Anterior cingulate cortex (tissue), 58 donors: ENCODE measurements at places on chromosomes 1 and 21.

DNA sequence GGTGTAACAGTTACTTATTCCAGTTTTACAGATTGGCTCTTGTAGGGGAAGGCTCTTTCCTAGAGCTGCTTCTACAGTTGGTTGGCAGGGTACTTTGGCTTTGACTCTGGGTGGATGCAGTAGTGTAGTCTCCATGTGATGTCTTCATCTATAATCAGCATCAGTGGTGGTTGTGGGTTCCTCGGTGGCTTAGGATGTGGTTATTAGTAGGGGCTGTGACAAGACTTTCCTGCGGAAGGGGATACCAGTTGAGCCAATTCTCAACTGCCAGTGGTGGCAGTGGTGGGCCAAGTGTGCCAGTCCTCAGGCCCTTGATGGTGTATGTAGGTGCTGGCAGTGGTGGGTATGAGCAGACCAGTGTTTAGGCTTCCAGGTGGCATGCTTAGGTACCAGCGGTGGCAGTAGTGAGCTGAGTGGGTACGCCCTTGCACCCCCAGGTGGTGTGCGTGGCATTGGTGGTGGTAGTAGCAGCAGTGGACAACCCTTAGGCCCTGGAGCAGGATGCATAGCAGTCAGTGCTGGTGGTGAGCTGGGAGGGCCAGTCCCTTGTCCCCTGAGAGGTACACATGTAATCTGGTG is 27.2 kb upstream of the KLF18 start:
- DNase-seq, result no peak

- peak; percentile 13 for DNase-seq
Measured at GRCh38 chr1:6185635-6186382, 5.7 kb upstream of the CHD5 start.

- no peak for DNase-seq
Measured at GRCh38 chr1:234620272-234621126, 10.5 kb upstream of the IRF2BP2 start.

DNA sequence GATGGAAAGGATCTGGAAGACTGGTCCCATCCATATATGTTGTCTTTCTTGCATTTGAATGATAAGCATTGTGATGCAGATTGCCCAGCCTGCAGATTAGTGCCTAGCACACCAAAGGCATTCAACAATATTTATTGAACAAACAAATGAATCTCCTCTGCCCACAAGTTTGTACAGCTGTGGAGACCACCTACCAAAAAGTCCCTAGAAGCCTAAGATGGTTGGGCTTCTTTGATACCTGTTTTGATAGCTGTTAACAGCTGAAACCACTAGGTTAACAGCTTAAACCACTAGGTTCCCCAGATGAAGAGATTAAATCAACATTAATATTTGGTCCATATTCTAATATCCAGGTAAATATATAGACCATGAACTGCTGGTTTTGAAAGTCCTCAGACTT is 9.8 kb downstream of the DUSP10 start:
- DNase-seq, result no peak

DNA sequence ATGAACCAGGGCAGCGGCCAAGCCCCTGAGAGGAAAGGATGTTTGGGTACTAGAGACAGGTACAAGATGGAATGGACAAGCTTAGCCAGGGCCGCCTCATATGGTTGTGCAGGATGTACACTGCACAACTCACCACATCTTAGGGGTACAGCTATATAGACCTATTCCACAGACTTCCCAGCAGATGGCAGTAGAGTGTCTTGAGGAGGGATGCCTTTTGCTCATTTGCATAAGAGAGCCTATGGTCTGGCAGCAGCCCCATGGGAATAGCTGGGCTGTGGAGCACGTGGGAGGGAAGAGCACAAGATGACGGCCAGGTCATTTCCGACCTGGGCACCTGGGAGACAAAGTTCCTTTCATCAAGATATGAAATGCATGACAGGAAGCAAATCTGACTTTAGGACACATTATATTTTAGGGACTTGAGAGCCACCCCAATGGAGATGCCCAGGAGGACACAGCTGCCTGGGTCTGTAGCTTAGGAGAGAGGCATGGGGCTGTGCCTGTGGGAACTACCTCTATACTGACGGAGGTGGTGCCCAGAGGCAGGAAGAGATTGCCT is 215.5 kb downstream of the KCNJ6 start:
- DNase-seq, result no peak

DNA sequence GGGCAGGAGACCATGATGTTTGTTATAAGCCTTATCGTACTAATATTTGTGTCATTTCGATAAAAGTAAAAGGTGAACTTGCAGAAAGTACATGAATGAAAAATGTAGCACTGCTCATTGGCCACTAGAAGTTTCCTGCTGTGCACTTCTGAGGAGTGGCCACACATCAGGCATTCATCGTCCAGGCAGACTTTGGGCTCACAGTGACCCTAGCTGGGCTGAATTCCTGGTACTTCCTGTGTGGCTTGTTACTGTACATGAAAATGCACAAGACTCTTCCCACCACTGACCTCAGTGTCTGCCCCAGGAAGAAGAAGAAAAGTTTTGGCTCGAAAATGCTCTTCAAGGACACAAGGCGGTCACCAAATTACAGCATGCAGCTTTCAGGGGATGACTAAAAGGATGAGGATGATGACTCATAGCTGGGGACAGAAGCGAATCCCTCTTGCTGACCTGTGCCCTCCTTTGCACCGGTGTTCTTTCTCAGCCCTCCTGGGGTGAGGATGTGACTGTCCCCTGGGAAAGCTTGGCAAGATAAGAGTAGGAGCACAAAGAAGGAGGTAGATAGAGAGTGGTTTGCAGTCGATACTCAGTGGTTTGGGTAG is 252.4 kb upstream of the KAZN start:
- no peak for DNase-seq

DNA sequence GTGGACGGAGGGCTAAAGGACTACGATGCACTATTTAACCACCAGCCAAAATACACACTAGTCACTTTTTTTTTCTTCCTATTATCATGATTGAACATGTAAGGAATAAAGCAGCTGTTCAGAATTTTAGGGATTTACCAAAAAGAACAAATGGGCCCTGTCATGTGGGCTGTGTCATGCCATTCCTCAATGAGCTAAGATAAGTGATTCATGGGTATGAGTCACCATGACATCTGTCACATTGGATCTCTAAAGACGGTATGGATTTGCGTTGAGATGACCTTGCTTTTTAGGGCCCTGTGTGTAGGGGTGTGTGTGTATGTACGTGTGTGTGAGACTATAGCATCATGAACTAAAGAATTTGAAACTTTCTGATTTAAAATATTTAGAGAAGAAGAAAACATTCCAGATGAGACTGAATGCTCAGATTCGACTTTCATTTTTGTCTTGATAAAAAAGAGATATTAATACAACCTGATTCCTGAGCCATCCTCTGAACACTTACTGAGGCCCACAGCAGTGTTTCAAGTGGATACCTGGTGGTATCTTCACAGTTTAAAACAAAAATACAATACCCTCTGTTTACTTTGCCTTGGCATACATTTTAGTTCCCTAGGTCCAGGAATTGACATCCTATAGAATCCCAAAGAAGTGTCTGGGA is 246.1 kb upstream of the DUSP10 start:
- peak; percentile 10 for DNase-seq

- no peak for DNase-seq
Measured at GRCh38 chr1:201625226-201625761, 86.4 kb downstream of the NAV1 start.

- DNase-seq, result no peak
Measured at GRCh38 chr1:20302108-20302471, 11.4 kb downstream of the VWA5B1 start.

GRCh38 chr1:53606651-53607051 is 132.3 kb downstream of the GLIS1 start:
- DNase-seq, result no peak

DNA sequence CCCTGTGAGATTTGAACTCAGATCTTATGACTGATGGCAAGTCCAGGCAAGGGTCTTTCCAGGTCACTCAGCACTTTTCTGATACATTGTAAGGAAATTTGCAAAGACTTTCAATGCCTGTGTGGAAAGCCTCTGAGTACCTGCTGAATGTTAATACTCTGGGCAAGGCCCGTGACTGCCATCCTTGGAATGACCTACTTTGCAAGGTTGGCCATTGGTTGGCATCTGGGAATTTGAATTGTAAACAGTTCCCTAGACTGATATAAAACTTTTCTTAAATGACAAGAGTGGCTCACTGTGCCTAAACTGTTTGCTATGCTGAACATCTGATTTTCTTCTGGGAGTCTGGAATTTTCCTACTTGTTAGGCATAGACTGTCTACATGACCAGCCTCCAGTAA is 57.1 kb downstream of the CD2 start:
- DNase-seq, result no peak

GRCh38 chr1:211559222-211560010 is 19.5 kb downstream of the SLC30A1 start:
- no peak for DNase-seq

DNA sequence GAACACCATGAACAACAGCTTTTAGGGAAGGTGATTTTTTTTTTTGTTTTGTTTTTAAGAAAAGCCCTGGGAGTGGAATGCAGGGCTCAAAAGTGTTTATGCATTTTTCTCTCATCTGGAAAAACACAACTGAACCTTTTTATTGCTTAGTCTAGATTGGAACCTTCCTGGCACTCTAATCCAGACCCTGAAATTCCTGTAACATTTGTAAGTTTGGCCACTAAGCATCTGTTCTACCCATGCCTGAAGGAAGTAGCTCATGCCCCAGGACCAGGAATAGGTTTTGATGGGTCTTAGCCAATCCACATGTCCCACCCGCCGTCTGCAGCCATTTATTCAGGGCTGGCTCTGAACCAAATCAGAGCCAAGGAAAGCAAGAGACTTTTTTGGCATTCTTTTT is 39.7 kb upstream of the SLC2A1 start:
- no peak for DNase-seq

GRCh38 chr21:41641821-41642701 is 124.8 kb downstream of the RIPK4 start:
- no peak for DNase-seq

GRCh38 chr1:220873087-220873486 is 6.2 kb upstream of the HLX start:
- no peak for DNase-seq

- DNase-seq, result no peak
Measured at GRCh38 chr21:18776936-18777335, 373.4 kb upstream of the TMPRSS15 start.

- no peak for DNase-seq
Measured at GRCh38 chr1:63747445-63747844, 26.4 kb upstream of the ROR1 start.

- DNase-seq, result no peak
Measured at GRCh38 chr1:84704872-84705417, 14.7 kb upstream of the SSX2IP start.

GRCh38 chr1:50967416-50968157 is 2.5 kb upstream of the CDKN2C start:
- no peak for DNase-seq

DNA sequence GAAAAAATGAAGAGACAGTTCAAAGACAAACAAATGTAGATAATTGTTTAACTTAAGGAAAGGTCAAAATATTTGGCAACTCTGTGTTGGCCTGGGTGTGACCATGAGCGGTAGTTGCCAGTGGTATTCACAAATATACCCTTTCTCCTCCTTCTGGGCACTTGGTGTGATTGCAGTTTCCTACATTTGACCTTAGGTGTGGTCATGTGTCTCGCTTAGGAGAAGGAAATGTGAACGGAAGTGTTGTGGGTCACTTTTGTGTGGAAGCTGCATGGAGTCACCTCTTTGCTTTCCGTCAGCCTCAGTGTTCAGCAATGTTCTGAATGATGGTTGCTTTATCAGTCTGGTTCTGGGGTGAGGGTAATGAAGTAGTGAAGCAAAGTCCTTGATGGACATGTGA is 3.4 kb upstream of the PCSK9 start:
- DNase-seq, result no peak

DNA sequence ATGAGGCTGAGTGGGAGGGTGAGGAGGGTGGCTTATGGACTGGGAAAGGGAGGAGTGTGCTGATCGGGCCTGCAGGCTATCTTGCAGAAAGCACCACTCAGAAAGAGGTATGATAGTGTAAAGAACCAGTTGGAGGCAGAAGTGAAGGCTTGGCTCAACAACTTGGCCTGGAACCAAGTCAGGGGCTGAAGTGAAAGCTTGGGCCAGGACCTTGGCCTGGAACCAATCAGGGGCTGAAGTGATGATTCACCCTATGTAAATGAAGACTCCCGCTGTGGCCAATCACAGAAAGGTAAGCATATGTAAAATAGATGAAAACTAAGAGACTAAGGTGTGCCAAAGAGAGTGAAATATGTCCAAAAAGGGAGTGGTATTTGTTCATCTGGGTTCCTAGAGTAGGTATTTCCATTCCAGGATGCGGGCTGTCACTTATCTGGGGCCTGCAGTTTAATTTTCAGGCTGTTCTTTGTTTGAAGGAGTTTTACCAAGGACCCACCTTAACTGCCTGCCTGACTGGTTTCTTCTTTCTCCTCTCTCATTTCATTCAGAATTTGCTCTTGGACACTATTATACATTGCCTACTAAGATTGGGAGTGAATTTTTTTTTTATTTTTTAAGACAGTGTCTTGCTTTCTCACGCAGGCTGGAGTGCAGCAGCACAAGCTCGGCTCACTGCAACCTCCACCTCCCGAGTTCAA is 5.1 kb upstream of the RFX5 start:
- no peak for DNase-seq

DNA sequence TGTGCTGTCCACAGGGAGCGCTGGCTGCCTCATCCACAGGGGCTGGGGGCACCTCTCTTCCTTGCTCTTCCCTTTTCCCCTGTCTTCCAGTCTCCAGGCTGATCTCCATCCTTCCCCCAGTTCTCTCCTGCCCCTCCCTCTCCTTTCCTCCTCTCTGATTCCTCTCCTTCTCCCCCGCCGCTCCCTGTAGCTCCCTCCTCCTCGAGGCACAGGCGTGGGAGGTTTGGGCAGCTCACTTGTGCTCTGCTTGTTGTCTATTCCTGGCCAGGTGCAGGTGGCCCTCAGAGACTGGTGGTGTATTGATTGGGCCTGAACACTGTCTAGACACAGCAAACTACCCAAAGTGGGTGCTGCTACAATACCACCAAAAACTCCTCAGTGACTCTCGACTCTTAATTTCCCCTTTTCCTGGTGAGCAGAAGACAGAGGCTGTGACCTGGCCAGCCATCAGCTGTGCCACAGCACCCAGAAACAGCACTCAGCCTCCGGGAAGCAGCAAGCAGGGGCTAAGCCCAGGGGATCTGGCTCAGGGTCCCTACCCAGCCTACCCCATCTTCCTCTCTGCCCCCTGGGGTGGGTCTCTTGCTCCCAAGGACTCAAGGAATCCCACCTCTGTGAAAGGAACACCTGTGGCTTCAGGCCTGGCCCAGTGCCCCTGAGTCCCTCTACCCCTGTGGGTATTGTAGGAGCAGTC is 93.3 kb downstream of the DDX20 start:
- no peak for DNase-seq

GRCh38 chr1:21365036-21365435 is 74.8 kb upstream of the ECE1 start:
- DNase-seq, result no peak

- DNase-seq, result no peak
Measured at GRCh38 chr1:56666112-56666608, 21.0 kb downstream of the PRKAA2 start.

- DNase-seq, result no peak
Measured at GRCh38 chr1:109932679-109933078, 22.0 kb downstream of the CSF1 start.
